ENCODE measurements at places on chromosomes 13 and 19.

- no peak for DNase-seq
Observed at GRCh38 chr19:814152-815078, 7.3 kb downstream of the PLPPR3 start.

GRCh38 chr19:15588265-15588664 is 26.8 kb upstream of the CYP4F8 start:
- no peak for DNase-seq

DNA sequence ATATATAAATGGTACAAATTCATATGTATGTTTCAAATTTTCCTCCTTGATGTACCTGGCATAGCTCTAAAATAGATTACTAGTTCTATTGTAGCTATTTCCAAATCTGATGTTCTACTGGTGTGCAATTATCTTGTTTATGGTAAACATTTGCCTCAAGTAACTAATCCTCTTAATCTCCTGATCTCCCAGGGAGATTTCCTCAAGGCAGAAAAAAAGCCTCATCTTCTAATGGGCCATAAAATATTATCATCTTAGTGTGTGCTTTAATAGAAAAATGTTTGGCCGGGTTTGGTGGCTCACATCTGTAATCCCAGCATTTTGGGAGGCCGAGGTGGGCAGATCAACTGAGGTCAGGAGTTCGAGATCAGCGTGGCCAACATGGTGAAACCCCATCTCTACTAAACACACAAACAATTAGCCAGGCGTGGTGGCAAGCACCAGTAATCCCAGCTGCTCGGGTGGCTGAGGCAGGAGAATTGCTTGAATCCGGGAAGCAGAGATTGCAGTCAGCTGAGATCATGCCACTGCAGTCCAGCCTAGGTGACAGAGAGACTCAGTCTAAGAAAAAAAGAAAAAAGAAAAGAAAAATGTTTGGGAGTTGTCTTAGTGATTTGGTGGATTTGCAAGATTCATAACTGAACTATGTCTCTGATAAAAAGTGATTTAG is 498.9 kb upstream of the SLITRK5 start:
- DNase-seq: no peak

- DNase-seq: no peak
Observed at GRCh38 chr13:21014139-21014501, 47.3 kb downstream of the LATS2 start.

- no peak for DNase-seq
Observed at GRCh38 chr19:19276851-19277250, 3.8 kb upstream of the TM6SF2 start.

- no peak for DNase-seq
Observed at GRCh38 chr19:32824916-32825608, 44.5 kb downstream of the SLC7A9 start.

GRCh38 chr13:89514534-89515312 is 1832.8 kb upstream of the MIR17HG start:
- no peak for DNase-seq

DNA sequence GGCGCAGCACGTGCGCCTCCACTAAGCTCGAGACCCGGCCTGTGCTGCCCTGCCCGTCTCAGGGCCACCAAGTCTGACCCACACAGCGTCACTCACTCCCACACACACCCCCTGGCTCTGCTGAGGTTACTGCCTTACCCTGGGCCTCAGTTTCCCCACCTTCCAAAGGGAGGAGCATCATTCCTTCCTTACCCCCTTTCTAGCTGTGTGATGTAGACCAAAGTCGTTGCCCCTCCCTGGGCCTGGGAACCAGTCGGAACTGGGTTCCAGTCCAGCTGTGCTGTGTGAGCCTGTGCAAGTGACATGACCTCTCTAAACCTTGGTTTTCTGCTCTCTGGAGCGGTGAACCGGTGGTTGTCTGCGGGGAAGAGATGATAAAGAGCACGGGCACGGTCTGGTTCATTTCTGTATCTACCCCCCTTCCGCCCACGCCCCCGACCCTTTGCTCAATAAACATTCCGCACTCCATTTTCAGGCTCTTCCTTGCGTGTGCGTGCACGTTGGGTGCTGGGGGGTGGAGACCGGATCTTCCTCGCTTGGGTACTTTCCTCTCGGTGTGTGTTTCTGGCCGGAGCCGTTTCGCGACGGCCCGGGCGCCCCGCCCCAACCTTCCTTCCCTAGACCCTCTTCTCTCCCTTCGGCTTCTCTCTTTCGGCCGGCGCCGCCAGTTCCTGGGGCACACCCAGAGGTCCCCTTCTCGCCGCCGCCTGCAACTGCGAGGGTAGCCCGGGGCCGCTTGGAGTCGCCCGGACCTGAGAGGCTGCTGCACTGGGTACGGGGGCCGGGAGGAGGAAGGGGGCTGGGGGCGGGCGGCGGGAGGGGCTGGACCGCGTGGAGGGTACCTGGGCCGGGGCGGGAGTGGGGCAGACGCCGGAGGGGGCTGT is at the start of gene ZNF581:
ZNF581 (plus strand) TSS at position 647 of the 884 bp plus-strand sequence. CDS start 923 bp downstream, outside the sequence.
- peak; percentile 76 for DNase-seq

- DNase-seq: no peak
Observed at GRCh38 chr19:32676895-32677359, 1.3 kb downstream of the RGS9BP start.

DNA sequence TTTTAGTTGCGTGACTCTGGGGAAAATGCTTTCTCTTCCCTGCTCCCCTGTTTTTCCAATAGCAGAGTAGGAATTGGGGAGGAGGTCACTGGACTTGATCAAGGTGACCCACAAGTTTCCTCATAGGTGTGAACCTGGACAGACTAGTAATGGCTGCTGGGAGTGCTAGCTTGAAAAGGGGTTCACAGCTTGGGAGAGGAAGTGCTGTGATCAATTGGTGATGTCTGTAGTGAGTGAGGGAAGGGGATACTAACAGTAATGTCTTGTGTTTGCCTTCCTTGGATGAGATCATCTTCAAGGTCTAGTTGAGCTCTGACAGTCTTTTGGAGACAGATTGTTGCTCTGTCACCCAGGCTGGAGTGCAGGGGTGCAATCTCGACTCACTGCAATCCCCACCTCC is 1.7 kb downstream of the BCL2L12 start:
- no peak for DNase-seq

DNA sequence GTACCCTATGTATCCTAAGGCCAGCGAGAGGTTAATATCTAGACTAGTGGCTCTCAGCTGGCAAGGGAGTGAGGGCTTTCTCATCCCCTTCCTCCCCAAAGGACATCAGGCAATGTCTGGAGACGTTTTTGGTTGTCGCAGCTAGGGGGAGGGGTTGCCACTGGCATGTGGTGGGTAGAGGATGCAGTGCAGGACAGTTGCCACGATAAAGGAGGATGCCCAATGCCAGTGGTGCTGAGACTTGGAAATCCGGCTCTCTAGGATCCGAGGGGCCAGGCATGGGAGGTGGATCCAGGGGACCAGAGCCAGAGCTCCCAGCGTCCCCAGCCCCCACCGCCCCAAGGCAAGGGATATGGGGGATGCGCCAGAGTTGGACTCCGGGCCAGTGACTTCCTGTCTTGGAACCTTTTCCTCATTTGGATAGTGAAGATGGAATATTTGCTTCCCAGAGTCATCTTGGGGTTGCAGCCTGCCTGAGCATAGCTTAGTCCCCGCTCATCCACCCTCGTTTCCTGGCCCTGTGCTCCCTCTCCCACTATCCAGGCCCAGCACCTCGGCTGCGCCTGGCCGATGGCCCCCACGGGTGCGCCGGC is 4.9 kb downstream of the SSC5D start:
- no peak for DNase-seq

DNA sequence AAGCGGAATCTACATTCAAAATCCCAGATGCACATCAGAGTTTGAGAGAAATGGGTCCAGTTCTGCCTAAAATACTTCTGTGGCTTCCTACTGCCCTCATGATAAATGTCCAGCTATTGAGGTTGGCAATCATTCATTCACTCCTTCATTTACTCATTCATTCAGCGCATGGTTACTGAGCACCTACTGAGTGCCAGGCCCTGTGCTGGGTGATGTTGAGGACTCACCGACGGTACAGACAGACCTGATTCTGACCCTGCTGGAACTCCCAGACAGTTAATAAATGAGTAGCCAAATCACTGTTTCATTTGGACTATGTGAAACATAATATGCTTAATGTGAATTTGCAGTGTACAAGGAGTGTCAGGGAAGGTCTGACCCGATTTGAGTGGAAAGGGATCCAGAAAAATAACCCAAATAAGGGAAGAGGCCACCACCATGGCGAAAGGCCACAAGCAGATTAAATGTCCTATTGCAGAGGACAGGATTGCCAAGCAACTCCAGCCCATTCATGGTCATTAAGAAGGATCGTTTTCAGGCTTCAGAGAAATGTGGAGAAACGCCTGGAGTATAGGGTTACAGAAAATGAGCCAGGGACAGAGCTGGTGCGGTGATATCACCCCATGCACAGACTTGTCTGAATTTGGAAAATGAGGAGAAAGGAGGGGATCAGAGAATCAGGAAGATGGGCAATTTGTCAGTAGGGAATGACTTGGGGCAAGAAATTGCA is 20.5 kb downstream of the DYRK1B start:
- no peak for DNase-seq
